ENCODE measurements at places on chromosomes 2 and 18. TPM values are rescaled to one million over a fixed set of nuclear protein-coding genes. Genes with fewer than 3 reads are reported as not detected.
A peak's percentile ranks its signal among the peaks of the same experiment; 100 is the strongest.

DNA sequence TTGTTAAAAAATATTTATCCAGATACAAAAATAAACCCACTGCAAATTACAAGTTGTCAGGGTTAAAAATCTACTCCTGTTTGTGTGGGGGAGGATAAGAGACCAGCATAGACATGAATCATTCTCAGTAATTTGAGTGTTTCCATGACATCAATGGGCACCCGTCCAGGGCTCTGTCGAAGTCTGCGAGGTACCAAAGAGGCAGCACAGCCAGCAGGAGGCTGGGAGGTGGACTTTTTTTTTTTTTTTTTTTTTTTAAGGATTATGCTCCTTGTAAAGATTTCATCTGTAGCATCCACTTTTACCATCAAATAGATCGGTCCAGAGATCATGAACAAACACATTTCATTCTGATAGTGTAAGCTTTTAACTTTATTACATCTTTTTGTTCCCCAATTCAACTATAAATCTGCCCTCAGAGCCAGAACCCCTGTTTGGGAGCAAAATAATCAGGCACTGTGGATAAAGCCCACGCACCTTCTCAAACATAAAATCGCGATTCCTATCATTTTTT, 182.0 kb downstream of the TCF4 start:
- peak; percentile 93 for DNase-seq

UPP2 gene
- 0.24 TPM for total RNA-seq

CTNNA2 gene
- 0.96 TPM for total RNA-seq

CDCA7 gene
- total RNA-seq = 2.2 TPM

- no peak for DNase-seq
These were observed at the start of gene TFCP2L1 for GRCh38 chr2:121284463-121285449. TSS of gene TFCP2L1 (minus strand) at chr2:121285202. CDS start at chr2:121285109, 93 bp downstream.

DYNAP gene
- 7.0 TPM for total RNA-seq

GRCh38 chr2:120586507-120587278, 149.0 kb upstream of the GLI2 start:
- DNase-seq = no peak

DNA sequence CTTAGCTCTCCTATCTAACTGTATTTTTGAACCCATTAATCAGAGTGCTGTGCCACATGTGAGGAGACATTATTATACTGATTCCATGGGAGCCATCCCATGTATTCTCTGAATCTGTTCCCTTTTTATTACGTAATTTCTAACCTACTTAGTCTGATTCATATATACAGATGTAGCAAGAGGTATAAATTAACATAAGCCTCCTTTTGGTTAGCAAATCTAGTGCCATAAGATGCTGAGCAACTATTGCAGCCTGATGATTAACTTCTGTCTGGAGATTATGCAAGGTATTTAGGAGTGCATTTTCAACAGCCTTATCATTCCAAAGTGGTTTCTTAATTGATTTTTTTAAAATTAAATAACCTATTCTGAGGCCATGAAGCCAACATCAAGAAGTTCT, 114.1 kb upstream of the MSH2 start:
- peak; percentile 74 for DNase-seq

DNA sequence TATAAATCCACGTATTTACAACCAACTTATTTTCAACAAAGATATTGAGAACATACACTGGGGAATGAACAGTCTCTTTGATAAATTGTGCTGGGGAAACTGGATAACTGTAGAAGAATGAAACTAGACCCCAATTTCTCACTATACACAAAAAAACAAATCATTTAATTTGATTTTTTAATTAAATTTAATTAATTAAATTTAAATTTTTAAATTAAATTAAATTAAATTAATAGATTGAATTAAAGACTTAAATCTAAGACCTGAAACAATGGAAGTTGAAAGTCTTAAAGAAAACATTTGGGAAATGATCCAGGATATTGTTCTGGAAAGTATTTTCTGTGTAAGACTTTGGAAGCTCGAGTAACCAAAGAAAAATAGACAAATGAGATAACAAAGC, 301.4 kb downstream of the GALNT13 start:
- no peak for DNase-seq

DNA sequence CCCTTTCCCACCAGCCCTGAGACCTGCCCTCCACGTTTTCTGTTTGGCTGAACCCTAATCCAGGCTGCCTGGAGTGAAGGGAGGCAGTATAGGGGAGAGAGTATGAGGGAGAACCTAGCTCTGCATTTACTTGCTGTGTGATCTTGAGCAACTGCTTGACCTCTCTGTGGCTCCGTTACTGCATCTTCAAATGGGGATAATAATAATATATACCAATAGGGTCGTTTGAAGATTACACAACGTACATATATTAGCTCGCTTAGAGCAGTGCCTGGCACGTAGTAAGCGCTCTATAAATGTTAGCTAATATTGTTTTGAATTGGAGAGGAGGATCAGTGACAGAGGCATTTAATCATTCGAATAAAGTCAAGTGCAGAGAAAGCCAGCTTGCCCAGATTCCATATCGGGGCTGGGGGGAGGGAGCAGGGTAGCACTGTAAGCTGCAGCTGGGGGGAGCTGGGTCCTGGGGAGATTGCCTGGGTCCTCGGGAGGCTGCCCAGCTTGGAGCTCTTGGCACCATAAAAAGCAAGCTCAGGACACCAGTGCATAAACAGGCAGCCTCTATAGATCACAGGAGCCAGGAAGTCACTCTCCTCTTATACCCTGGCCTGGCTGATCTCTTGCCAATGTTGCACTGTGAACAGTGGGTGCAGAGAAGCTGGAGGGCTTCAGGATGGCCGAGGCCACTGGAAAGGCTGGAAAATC, 19.1 kb downstream of the KCNK3 start:
- no peak for DNase-seq
